Activated naive CD4-positive, alpha-beta T cell treated with anti-CD3 and anti-CD28 coated beads, Interleukin-2, amount 10 ng/mL, durations not matched to agents 7 days and 5 days (primary cell): ENCODE measurements at places on chromosomes 6 and 20.

GRCh38 chr6:47788498-47788884 is 6.7 kb downstream of the OPN5 start:
- DNase-seq, result no peak

GRCh38 chr20:1286267-1287024 is 20.4 kb downstream of the SNPH start:
- DNase-seq, result peak; percentile 67

DNA sequence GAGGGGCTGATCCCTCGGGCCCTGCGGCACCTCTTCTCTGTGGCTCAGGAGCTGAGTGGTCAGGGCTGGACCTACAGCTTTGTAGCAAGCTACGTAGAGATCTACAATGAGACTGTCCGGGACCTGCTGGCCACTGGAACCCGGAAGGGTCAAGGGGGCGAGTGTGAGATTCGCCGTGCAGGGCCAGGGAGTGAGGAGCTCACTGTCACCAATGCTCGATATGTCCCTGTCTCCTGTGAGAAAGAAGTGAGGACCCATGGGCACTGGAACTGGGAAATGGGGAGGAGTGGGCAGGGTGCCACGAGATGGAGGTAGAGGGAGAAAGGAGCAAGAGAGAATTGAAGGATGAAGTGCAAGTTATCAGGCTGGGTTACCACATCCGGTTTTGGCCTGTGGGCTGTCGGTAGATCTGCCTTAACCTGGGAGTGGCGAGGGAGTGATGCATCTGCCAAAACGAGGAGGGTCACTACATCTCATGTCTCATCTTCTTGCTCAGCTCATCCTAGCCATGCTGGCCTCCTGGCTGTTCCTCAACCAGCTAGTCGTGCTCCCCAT is 5.4 kb upstream of the PHF1 start:
- no peak for DNase-seq

DNA sequence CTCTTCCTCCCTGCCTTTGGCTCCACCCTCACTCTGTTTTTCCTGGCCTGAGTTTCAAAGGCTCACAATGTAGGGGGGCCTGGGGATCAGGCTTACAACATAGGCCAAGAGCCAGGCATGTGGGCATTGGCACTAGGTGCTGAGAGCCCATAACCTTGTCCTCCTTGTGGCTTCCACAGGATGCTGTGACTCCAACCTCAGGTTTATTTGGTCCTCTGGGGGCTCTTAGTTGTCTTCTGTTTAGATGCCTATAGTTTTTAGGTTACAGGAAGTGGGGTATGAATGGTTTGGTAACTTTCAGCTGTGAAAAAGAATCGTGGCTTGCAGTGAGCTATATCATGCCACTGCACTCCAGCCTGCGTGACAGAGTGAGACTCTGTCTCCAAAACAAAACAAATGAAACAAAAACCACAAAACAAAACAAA is 25.6 kb downstream of the MMP24 start:
- peak; percentile 61 for DNase-seq

DNA sequence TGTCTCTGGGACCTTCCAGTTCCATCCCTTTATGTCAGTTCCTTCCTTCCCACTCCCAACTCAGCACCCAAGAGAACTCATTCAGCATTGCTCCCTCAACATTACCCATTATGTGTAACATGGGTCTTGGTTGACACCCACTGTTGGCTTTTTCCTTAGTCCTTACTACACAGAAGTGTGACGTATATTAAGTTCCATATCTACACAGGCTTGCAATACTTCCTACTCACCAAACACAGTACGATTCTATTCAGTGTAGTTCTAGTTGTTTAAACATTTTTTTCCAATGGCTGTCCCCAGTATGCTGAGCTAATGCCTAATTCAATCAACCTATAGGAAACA is 37.7 kb downstream of the ARHGAP18 start:
- DNase-seq, result no peak
